ENCODE measurements at places on chromosomes 3 and 15. TPM values are rescaled to one million over a fixed set of nuclear protein-coding genes. Genes with fewer than 3 reads are reported as not detected.

The ILDR1 gene
- polyA plus RNA-seq = not detected

The CTDSPL gene
- 30.1 TPM for polyA plus RNA-seq

The TMCO5A gene
- not detected for polyA plus RNA-seq

The IQCH gene
- 0.29 TPM for polyA plus RNA-seq

The ISL2 gene
- 0.10 TPM for polyA plus RNA-seq

The TGM4 gene
- polyA plus RNA-seq = 0.11 TPM

The ARF4 gene
- polyA plus RNA-seq = 221 TPM

The BFSP2 gene
- polyA plus RNA-seq = not detected

The SLC38A3 gene
- 0.94 TPM for polyA plus RNA-seq

The CCR3 gene
- polyA plus RNA-seq = not detected

The AP3B2 gene
- not detected for polyA plus RNA-seq

The SEMA4B gene
- 6.1 TPM for polyA plus RNA-seq

The PTH1R gene
- polyA plus RNA-seq = not detected

The NR1I2 gene
- polyA plus RNA-seq = 0.03 TPM

The FEZF2 gene
- not detected for polyA plus RNA-seq

The CFAP92 gene
- polyA plus RNA-seq = 0.10 TPM

The CERS3 gene
- not detected for polyA plus RNA-seq

The NPHP3 gene
- 14.7 TPM for polyA plus RNA-seq

The RHCG gene
- polyA plus RNA-seq = not detected

The OSBPL10 gene
- 9.4 TPM for polyA plus RNA-seq

The PAQR5 gene
- polyA plus RNA-seq = 0.08 TPM

The HGD gene
- 0.33 TPM for polyA plus RNA-seq

The RLBP1 gene
- not detected for polyA plus RNA-seq

The GP9 gene
- polyA plus RNA-seq = not detected

The GP5 gene
- polyA plus RNA-seq = 0.06 TPM

The HRG gene
- polyA plus RNA-seq = not detected

The CPN2 gene
- not detected for polyA plus RNA-seq

The TMIE gene
- polyA plus RNA-seq = 0.16 TPM

The ISLR2 gene
- not detected for polyA plus RNA-seq

The C3orf20 gene
- not detected for polyA plus RNA-seq

The CSTA gene
- not detected for polyA plus RNA-seq

The FILIP1L gene
- 36.2 TPM for polyA plus RNA-seq

The C15orf39 gene
- polyA plus RNA-seq = 13.9 TPM

The SNX22 gene
- 0.18 TPM for polyA plus RNA-seq

The FLNB gene
- 516 TPM for polyA plus RNA-seq

The ACAN gene
- not detected for polyA plus RNA-seq

The PLCL2 gene
- 2.3 TPM for polyA plus RNA-seq

The PRR20G gene
- polyA plus RNA-seq = not detected

The NPTN gene
- polyA plus RNA-seq = 67.0 TPM

The AQR gene
- polyA plus RNA-seq = 18.9 TPM

The LRRC49 gene
- polyA plus RNA-seq = 3.0 TPM

The LRRC31 gene
- not detected for polyA plus RNA-seq

The PLA2G4B gene
- polyA plus RNA-seq = 7.9 TPM

The CFAP44 gene
- 1.3 TPM for polyA plus RNA-seq

The NCKIPSD gene
- 26.2 TPM for polyA plus RNA-seq

The ACKR2 gene
- polyA plus RNA-seq = not detected

The GXYLT2 gene
- 0.07 TPM for polyA plus RNA-seq

The OR5K2 gene
- not detected for polyA plus RNA-seq

The FAM107A gene
- 4.8 TPM for polyA plus RNA-seq

The ALPK3 gene
- polyA plus RNA-seq = 18.7 TPM

The FAM98B gene
- 2.1 TPM for polyA plus RNA-seq

The SEMA3G gene
- polyA plus RNA-seq = 34.0 TPM

The MYZAP gene
- 6.3 TPM for polyA plus RNA-seq

The C3orf80 gene
- 0.03 TPM for polyA plus RNA-seq

The ABHD17C gene
- 5.6 TPM for polyA plus RNA-seq

The EFCC1 gene
- 1.3 TPM for polyA plus RNA-seq

The LDHAL6B gene
- polyA plus RNA-seq = not detected
